Stimulated activated CD8-positive, alpha-beta memory T cell treated with anti-CD3 and anti-CD28 coated beads, Interleukin-4, amount 100 ng/mL, for 1 hour (primary cell): ENCODE measurements at places on chromosomes 1 and 21.

DNA sequence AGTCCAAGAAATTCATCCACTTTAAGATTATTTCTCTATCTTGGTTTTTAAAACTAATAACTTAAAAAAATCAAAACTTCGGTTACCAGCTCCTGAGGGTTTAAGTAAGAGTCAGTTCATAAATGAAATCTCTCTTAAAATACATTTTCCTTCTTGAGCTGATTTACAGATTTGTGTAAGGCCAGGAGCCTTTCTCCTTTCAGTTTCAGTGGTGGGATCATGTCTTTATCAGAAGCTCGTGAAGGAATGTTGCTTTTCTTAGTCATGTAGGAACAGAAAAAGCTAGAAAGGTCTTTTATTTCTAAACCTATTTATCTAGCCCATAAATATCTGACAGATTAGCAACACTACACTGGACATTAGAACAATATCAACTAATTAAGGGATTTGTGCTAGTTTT lies 390.2 kb downstream of the GPATCH2 start:
- DNase-seq: no peak

DNA sequence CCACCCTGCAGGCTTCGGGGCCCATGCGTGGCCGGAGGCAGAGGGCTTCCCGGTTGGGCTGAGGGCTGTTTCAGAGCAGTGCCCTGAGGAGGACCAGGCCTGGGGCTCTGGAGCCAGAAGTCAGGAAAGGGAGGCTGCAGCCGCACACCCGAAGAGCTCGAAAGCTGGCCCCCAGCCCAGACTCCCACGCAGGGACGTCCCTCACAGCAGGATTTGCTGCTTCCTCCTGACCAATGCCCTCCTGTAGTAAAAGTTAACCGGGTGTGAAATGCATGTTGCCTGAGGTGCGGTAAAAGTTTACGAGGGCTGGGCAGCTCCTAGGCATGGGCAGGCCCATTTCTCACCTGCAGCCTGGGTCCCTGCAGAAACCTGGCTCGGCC lies 101.5 kb upstream of the ARHGEF16 start:
- no peak for DNase-seq

DNA sequence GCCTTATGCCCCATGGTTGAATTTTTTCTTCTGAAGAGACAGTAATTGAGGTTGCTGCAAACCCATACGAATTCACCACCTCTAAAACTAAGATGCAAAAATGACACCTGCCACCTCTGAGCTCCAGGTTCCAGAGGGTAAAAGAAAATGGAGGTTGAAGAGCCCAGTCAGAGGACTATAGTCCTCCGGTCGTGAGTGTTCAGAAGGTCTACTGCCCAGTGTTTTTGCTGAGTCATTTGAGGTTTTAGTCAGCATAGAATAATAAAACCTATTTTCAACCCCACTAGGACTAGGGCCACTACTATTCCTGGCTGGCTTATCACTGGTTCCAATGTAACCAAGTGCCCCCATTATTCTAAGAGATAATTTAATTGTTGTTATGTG lies 12.9 kb upstream of the SLAMF7 start:
- DNase-seq: no peak

- DNase-seq: no peak
Measured at GRCh38 chr1:19441048-19441780, 44.1 kb downstream of the CAPZB start.

GRCh38 chr1:60265560-60266535 lies 192.3 kb upstream of the C1orf87 start:
- no peak for DNase-seq

DNA sequence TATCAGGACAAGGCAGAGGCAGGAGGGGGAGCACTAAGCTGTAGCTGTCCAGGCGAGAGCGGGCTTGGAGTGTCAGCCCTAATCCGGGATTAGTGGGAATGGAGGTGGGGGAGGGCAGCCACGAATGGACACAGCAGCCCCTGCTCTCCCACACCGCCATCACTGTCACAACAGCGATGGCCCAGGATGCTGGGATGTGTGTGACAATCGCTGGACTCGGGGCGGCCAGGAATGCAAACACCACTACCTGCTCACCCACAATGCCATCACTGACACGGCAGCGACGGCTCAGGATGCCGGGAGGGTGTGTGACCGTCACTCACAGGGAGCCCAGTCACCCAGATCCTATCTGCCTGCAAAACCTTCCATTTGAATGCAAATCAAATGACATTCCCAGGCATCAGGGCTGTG lies 2.9 kb downstream of the C2CD2 start:
- no peak for DNase-seq

- DNase-seq: no peak
Measured at GRCh38 chr1:48402599-48402998, 69.4 kb downstream of the SPATA6 start.
